Stimulated activated CD8-positive, alpha-beta memory T cell treated with anti-CD3 and anti-CD28 coated beads, Interleukin-4, amount 100 ng/mL, for 48 hours (primary cell): ENCODE measurements at places on chromosomes 3 and 15.

DNA sequence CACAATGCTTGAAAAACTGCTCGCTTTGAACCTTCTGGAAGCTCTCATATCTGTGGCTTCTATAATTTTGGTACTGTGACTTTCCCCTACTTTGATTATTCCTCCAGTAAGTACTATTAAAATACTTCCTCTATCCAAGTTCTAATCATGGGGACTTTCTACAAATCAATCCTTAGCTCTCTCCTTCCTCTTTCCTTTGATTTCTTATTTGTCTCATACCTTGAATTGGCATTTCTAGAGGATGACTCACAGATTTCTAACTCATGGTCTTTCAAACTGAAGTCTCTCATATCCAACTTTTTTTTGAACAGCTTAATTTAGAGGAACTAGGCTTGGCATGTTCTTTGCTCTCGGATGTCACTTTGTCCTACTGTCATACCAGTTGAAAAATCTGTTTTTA lies 241.8 kb downstream of the TBC1D5 start:
- no peak for DNase-seq

GRCh38 chr3:158709666-158710083 lies 22.6 kb downstream of the RARRES1 start:
- no peak for DNase-seq

GRCh38 chr3:197417911-197418618 lies 119.7 kb upstream of the DLG1 start:
- DNase-seq, result no peak

- no peak for DNase-seq
Observed at GRCh38 chr15:80785335-80785734, 6.2 kb downstream of the CEMIP start.

DNA sequence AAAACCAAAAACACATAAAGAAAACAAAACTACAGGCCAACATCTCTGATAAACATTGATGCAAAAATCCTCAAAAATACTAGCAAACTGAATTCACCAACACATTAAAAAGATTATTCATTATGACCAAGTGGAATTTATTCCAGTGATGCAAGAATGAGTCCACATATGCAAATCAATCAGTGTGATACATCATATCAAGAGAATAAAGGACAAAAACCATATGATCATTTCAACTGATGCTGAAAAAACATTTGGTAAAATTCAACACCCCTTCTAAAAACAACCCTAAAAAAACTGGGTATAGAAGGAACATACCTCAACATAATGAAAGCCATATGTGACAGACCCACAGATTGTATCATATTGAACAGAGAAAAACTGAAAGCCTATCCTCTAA lies 265.6 kb upstream of the DCBLD2 start:
- no peak for DNase-seq

DNA sequence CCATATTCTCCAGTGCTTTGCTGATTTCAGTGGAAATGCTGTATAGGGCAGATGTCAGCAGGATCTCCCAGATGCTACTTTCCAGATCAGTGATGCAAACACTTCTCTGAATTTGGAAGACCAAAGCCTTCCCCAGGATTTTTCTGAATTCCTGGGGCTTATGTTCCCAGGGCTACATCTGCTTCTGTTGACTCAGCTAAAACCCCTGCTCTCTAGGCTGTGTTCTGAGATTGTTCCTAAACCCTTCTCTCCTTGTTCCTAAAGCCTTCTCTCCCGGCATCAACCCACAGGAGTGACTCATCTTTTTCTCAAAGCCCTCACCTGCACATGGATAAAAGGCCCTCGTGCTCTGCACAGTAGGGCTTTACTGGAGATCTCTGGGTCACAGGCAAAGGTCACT lies 35.5 kb downstream of the FAH start:
- DNase-seq, result no peak

DNA sequence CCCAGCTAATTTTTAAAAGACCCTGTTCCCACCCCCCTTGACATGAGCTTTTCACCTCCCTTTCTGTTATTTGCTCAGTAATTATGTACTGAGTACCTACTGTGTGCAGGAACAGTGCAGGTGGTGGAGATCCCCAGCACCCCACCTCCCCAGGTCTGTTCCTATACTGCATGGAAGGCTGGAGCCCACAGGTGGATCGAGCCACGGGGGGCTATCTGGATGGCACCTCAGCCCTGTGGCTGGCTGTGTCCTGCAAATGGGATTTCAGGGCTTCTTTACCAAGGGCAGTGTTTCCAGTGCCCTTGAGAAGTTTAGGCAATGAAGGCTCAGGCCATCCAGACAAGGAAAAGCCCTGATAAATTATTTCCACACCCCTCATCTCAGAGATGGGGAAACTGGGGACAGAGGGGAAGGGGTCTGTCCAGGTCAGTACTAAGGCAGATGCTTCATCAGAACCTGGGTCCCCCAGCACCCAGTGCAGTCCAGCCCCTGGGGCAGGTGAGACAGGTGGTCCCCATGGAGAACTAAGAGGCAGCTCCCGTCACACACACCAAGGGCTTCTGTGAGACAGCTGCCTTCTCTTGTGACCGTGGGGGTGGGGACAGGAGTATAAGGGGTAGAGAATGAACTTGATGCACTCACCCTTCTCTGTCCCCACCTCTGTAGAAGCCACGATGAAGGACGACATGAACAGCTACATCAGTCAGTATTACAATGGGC lies 109.6 kb downstream of the ETFA start:
- peak; percentile 17 for DNase-seq
